ENCODE measurements at places on chromosomes 6 and 20.

DNA sequence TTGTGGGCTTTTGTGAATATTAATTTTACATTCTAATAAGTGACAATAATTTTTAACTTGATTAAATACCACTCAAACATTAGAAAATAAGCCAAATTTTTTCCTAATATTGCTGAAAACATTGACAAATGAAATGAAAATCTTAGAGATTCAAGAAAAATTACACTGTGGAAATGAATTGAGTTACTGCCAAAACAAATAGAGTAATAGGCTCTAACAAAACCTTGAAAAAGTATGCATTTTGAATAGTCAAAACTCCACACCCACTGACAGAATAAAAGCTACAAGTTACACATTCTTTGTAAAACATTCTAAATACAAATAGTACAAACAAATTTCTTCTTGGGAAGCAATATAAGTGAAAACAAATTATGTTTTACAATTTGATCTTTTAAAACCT, 5.9 kb downstream of the TBX18 start:
- no peak for DNase-seq

DNA sequence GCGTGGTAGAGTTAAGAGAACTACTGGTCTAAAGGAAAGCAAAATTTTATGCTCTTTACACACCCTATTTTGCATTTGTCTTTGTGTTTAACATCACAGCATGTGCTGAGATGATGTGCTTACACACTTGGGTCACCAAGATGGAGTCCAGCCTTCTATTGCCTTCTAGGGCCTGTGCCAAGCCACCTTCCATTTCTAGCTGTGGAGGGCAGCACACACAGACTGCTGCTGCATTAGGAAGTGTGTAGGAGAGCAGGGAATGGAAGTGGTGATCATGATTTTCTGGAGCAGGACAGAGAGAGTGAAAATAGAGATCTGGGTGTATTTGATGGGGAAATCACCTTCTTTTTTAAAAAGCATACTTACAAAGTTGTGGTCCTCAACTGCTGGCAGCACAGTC, 191.6 kb downstream of the SOX4 start:
- no peak for DNase-seq

GRCh38 chr6:3209114-3210023, 18.1 kb downstream of the TUBB2B start:
- no peak for DNase-seq

- DNase-seq, result no peak
Measured at GRCh38 chr20:2234598-2235191, 61.1 kb upstream of the TGM3 start.

- DNase-seq, result peak; percentile 89
Measured at GRCh38 chr6:26195376-26195923, 108.2 kb downstream of the HFE start.
